ENCODE measurements at places on chromosomes 13 and 19.

DNA sequence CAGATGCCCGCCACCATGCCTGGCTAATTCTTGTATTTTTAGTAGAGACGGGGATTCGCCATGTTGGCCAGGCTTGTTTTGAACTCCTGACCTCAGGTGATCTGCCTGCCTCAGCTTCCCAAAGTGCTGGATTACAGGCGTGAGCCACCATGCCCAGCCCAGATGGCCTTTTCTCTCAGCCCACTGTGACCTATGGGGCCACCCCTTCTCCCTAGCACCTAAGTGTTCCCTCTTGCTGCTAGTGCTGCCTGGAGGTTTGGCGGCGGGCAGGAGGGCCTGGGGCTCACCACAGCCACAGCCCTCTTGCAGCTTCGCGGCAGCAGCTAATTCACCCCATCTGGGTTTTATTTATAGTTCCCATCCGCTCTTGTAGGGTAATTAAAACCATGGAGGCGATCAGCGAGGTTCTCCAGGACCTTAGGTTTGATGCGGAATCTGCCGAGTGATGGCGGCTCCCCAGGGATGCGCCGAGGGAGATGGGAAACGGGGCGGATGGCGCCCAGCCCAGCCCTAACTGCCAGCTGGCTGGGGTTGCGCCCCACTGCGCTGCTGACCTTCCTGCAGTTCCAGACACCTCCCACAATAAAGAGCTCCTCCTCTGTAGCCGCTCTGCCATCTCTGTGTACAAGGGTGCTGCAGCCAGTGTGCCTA is 3.3 kb downstream of the REX1BD start:
- no peak for DNase-seq

GRCh38 chr19:20513189-20513904 is 52.2 kb downstream of the ZNF737 start:
- DNase-seq, result no peak

- DNase-seq, result no peak
Observed at GRCh38 chr13:27381601-27382000, 42.8 kb upstream of the GTF3A start.

DNA sequence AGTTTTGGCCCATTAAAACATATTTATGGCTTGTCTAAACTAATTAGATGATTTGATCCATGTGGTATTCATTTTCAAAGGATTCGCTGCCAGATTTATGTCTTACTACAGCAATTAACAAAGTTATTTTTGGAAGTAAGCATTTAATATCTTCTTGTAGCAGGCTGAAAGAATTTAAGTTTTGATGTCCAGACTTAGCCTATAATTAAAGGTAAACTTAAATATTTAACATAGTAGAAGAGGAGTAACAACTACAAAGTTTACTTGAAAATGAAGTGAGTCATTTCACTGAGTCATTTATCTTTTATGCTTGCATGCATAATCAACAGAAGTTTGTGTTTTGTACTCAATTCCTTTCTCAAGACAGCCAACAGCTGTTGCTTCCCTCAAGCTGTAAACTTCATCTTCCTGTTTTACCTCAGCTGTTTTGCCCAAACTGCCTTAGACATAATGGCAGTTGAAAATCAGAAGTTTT is 58.1 kb downstream of the EDNRB start:
- DNase-seq, result no peak

- no peak for DNase-seq
Observed at GRCh38 chr13:50406831-50407230, 391.6 kb downstream of the KCNRG start.

GRCh38 chr13:111303559-111303958 is 16.9 kb upstream of the TEX29 start:
- DNase-seq, result no peak

DNA sequence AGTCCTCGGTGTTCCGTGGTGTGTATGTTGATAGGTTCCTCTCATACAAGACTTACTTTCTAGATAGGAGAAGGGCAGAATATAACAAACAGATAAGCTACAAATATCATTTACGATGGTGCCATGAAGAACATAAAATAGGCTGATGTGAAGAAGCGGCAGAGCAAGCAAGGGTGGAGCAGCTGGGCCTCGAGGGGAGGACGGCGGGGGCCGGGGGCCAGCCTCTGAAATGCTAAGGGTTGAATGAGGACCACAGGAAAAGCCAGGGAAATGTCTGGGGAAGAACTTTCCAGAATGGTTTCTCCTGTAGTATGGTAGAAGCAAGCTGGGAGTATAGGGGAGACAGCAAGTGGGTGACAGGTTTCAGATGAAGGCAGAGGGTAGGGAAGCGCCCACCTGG is 529.5 kb downstream of the LIG4 start:
- DNase-seq, result no peak

GRCh38 chr13:101648766-101649487 is 196.5 kb downstream of the ITGBL1 start:
- DNase-seq, result no peak

GRCh38 chr19:16618248-16618647 is 9.8 kb downstream of the MED26 start:
- DNase-seq, result no peak

DNA sequence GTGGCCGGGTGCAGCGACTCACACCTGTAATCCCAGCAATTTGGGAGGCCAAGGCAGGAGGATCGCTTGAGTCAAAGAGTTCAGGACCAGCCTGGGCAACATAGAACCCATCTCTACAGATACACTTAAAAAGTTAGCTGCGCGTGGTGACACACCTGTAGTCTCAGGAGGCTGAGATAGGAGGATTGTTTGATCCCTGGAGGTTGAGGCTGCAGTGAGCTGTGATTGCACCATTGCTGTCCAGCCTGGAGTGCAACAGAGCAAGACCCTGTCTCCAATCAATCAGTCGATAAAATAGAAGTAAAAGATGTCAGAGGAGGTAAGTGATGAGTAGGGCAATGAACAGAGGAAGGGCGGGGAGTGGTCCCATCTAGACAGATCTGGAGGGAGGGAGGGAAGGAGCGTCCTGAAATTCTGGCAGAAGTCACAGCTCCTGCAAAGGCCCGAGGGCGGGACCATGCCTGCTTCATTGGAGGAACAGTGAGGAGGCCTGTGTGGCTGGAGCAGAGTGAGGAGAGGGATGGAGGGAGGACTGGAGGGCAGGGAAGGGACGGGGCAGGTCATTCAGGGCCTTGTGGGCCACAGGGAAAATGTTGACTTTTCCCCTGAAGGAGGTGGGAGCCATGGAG is 9.7 kb downstream of the SMIM24 start:
- no peak for DNase-seq

DNA sequence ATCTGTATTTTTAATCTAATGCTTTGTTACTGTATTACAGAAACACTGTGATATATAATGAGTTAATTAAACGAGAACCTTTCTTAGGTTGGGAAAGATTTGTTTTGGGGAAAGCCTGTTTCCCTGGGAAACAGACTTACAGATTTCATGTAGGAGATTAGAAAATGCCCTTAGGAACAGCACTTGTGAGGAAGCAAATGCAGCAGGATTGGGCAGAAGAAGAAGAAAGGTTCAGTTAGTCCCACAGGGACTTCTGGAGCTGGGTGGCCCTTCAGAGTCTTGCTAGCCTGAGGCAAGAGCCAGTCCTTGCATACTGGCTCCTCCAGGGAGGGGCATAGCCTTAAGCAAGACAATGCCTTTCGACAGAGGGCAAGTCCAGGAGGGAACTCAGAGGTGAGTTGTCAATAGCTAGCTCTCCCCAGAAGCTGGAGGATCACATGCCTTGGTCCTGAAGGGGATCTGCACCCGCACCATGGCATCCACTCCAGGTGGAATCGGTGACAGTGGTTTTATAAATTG is 36.8 kb downstream of the N4BP2L1 start:
- no peak for DNase-seq
